LNCaP clone FGC (cell line): ENCODE measurements at places on chromosomes 13 and 19.

GRCh38 chr19:31658993-31659896 is 310.0 kb upstream of the TSHZ3 start:
- DNase-seq, result no peak

DNA sequence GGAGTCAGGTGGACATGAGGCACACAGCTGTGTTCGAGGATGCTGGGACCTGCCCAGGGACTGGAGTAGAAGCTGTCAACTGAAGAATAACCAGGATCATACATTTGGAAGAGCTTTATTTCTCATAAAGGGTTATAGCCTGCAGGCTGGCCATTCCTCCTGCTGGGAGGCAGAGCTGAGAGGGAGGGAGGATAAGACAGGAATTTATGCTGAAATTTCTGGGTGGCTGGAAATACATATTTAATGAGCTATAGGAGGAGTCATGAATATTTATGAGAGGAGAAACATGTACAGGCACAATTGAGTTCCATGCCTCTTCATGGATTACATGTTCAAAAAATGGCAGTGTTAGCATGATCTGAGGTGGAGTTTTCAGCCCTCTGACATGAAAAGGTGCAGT is 151.9 kb downstream of the SHISA2 start:
- DNase-seq, result no peak

GRCh38 chr19:29586401-29586800 is 19.7 kb upstream of the POP4 start:
- no peak for DNase-seq

GRCh38 chr13:43123856-43124255 is 100.5 kb downstream of the DNAJC15 start:
- no peak for DNase-seq

- DNase-seq, result no peak
Measured at GRCh38 chr13:95741584-95742563, 64.9 kb downstream of the DNAJC3 start.

DNA sequence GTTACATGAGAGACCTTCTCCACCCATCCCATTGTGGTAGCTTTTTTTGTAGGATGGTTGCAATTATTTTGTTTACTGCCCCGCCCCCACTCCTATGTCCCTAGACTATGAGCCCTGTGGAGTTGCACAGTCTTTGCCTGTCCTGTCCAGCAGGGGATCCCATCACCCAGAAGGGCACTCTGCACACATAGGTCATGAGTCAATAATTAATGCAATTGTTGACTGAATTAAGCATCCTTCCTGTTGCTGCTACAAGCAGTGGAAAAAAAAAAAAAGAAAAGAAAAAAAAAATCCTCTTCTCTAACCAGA is 14.2 kb downstream of the C19orf81 start:
- DNase-seq, result no peak

GRCh38 chr13:27631665-27632064 is 10.0 kb downstream of the POLR1D start:
- DNase-seq, result no peak

- no peak for DNase-seq
Measured at GRCh38 chr13:80141123-80141849, 199.6 kb downstream of the SPRY2 start.

- DNase-seq, result no peak
Measured at GRCh38 chr19:3420909-3421619, 54.7 kb downstream of the NFIC start.

DNA sequence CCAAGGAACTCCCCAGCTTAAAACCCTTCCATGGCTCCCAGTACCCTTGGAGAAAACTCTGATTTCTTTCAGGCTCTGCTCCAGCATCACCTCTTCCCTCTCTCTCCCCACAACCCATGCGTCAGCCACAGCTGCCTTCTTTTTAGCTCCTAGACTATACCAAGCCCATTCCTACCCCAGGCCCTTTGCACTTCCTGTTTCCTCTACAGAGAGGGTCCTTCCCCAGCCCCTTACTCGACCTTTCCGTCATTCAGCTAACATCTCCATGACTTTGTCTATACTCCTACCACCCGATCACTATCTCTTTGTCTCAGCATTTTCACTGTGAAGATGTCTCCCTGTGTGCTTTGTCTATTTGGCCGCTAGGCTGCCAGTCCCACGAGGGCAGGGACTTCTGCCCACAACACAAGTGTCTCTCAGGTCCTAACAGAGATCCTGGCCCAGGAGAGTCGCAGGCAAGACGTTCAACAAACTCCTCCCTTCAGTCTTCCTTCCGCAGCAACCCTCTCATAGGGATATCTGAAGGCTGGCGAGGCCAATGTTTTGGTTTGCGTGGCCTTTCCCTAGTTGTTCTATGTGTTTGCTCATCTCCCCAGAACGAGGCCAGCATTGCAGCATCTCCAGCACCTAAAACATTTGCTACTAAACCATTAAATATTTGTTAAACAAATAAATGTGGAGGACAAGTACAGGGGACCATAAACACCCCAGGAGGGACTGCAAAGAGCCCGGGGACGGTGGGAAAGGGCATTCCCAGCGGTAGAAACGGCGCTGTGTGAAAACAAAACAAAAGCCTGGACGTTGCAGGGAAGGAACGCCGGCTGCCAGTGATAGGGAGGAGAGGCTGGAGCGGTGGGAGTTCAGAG is 816 bp downstream of the CCNP start:
- DNase-seq, result peak; percentile 32

GRCh38 chr19:49064029-49064629 is 489 bp downstream of the NTF4 start:
- DNase-seq, result no peak

GRCh38 chr19:39937094-39937720 is 2.8 kb upstream of the FCGBP start:
- DNase-seq, result no peak

DNA sequence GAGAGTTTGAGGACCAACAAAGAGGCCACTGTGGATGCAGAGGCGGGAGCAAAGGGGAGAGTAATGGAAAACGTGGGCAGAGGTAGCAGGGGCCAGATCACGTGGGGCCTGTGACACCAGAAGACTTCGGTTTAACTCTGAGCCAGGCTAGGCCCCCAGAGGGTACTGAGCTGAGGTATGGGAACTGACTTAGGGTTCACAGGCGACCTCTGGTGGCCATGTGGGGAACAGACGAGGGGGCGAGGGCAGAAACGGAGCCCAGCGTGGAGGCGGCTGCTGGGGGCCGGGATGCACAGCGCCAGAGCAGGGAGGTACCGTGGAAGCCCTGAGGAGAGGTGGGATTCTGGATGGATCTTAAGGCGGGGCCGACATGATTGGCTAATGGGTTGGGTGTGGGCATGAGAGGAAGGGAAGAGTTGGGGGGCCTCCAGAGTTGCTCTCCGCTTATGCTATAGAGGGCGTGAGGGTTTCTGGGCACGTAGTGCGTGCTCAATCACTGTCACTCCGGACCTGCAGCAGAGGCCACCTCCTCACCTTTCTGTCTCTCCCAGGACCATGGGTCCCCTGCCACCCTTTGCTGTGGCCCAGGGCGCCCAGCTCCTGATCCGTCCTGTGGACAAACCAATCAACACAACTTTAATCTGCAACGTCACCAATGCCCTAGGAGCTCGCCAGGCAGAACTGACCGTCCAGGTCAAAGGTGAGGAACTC is 13.7 kb downstream of the PVR start:
- DNase-seq, result no peak
